ENCODE measurements at places on chromosomes 1 and 21. TPM values are rescaled to one million over a fixed set of nuclear protein-coding genes. Genes with fewer than 3 reads are reported as not detected.

Gene SYNC
- total RNA-seq, result not detected

DNA sequence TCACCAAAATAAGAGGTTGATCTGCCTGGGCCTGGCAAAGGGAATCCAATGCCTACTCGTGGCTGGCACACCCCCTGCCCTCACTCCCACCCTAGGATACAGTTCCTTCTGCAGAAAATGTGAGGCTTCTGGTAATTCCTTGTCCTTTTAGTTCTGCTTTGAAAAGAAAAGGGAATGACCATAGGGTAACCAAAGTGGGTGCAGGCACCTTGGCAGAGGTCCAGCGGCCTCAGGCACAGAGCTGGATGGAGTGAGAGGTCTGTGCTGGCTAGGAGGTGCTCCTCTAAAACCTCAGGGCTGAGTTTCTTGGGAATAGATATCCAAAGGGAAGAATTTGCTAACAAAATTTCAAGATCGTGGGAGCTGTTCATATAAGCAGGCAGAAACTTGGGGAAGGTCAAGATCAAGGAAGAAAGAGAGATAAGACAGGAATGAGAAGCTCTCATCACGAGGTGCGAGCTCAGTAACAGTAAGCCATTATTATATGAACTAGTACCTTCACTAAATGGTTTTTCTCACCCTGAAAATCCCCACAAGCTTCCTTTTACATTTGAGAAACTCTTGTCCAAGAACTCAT is 293.1 kb upstream of the LYPLAL1 start:
- no peak for DNase-seq

DNA sequence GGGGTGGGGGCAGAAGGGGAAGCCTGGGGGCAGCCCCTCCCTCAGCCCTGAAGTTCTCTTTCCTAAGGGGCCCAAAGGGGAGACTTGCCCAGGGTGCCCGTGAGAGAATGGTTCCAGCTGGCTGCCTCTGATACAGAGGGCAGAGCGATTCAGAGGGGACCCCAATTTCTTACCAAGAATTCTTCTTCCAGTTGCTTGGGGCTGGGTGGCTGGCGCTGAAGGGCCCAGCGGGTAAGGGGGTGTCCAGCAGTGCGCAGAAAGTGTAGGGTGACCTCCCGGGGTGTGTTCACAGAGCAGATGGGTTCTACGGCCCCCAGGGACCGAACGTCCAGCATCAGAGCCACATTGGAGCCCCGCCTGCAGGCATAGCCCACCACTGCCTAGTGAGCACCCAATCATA is 2.5 kb downstream of the PTPN7 start:
- DNase-seq, result no peak

DNA sequence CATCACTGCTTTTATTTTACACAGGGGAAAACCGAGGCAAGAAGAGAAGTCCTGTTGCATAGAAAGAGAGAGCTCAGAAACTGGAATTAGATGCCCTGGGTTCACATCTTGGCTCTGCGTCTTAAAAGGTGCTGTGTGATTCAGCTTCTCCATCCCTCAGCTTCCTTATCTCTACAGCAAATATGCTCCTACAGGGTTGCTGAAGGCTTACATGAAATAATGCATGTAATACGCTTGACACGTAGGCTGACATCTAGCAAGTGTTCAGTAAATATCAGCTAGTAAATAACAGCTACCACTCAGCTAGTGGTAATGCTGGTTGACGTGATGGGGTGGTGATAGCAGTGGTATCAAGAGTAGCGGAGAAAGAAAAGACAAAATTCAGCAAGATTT is 77.1 kb upstream of the CD55 start:
- no peak for DNase-seq

GRCh38 chr1:36880155-36881067 is 153.9 kb downstream of the GRIK3 start:
- DNase-seq, result no peak

GRCh38 chr1:210260096-210260495 is 27.5 kb downstream of the SERTAD4 start:
- DNase-seq, result no peak

DNA sequence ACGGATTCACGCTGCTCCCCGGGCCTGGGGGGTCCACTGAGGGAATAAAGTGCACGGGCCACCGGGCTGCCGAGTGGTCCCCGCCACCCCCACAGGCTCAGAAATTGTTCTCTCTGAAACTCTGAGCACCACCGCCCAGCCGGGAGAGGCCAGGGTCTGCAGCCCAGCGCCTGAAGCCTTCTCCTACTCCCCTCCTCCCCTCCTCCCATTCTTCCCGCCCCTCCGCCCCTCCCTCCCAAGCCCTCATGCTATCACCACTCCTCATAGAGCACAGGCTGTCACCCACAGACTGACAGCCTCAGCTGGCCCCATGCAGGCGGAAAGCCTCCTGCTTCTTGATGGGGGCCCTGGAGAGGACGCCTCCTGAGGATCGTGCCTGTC is 707 bp upstream of the GPR153 start:
- DNase-seq, result no peak

Gene GJB5
- not detected for total RNA-seq

GRCh38 chr21:42748620-42749176 is 95.3 kb downstream of the PDE9A start:
- DNase-seq, result no peak

Gene OLIG2
- total RNA-seq, result 5.4 TPM

Measured in neural crest cell (in vitro differentiated cells).